ENCODE measurements at places on chromosomes 6 and 20.
A peak's percentile ranks its signal among the peaks of the same experiment; 100 is the strongest.

GRCh38 chr20:46458866-46459750 is 52.7 kb upstream of the ELMO2 start:
- peak overlapping the region; percentile 67 for H3K27ac ChIP-seq
- H3K4me3 ChIP-seq = peak overlapping the region; percentile 78
- H3K36me3 ChIP-seq = peaks cover 24% of the 10 kb centered on the region
- H3K27me3 ChIP-seq = no peaks in the 10 kb centered on the region
- peak; percentile 78 for DNase-seq

DNA sequence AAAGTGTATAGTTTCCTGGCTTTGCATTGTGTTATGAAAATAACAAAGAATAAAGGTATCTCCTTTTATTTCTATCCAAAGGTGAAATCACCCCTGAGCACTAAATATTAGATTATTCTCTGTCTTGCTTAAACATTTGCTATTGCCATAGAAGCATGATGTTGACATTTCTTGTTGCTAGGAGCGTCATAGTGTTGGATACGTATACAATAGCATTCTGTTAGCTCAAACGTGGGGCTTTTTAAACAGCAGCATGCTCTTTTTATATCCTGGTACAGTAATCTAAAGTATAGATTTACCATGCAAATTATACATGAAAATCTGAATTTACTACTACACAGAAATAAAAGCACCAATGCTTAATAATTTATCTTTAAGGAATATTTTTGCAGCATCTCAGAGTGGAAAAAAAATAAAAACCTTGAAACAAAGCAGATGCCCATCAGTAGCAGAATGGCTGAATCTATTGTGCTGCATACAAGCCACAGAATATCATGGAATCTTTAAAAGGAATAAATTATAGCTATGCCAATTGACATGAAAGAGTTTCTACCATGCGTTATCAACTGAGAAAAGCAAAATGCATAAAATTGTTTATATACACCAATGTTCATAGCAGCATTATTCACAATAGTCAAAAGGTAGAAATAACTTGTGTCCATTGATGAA is 9.6 kb upstream of the HSF2 start:
- H3K4me3 ChIP-seq = no peak overlapping the region
- no peak overlapping the region for H3K27ac ChIP-seq
- H3K4me1 ChIP-seq = peaks cover 8% of the 10 kb centered on the region
- DNase-seq = no peak
- H3K36me3 ChIP-seq = no peaks in the 10 kb centered on the region

GRCh38 chr20:10789386-10789785 is 115.6 kb upstream of the JAG1 start:
- H3K4me1 ChIP-seq = no peaks in the 10 kb centered on the region
- peaks cover 2% of the 10 kb centered on the region for H3K36me3 ChIP-seq
- no peak overlapping the region for H3K4me3 ChIP-seq
- no peak for DNase-seq
- no peak overlapping the region for H3K27ac ChIP-seq

DNA sequence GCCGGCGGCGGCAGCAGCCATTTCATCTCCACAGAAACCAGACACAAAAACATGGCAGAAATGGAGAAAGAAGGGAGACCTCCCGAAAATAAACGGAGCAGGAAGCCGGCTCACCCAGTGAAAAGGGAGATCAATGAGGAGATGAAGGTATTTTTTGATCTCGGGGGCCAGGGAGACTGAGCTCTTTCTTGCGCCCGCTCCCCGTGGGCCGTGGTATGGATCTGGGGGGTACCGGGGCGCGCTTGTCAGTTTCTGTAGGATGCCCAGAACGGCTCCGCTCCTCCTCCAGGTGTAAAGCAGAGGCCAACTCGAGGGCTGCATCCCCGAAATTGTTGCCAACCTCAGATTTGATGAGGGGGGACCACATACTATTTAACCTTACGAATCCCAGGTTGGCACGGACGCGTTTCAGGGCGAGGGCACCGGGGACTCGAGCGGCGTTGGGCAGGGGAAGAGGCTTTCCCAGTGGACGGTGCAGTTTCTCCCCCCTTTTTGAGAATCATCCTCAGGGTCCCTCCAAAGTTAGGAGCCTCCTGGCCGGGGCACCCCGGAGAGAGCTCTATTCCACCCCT is 735 bp downstream of the SOBP start:
- H3K27me3 ChIP-seq = peaks cover 58% of the 10 kb centered on the region
- H3K4me3 ChIP-seq = no peak overlapping the region
- H3K4me1 ChIP-seq = peaks cover 31% of the 10 kb centered on the region

GRCh38 chr20:10064611-10065010 is 29.8 kb downstream of the ANKEF1 start:
- no peak overlapping the region for H3K4me3 ChIP-seq
- H3K27me3 ChIP-seq = peaks cover 31% of the 10 kb centered on the region
- H3K27ac ChIP-seq = no peak overlapping the region
- no peaks in the 10 kb centered on the region for H3K36me3 ChIP-seq

DNA sequence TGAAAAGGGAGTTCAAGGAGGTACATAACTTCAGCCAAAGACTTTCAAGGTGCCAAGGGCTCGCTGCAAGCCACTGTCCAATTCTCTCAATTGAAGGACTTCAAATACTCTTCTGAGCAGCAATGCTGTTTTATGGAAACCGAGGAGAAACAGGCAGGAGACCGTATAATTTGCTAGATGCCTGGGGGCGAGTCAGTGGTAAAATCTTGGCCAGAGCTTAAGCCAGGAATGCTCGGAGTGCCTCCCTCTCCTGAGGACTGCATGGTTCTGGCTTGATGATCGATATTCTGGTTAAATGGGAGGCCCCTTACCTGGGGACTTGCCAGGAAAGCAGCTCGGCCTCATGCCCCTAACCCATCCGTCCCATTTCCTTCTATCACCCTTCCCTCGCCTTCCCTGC is 35.8 kb upstream of the NOP56 start:
- no peak overlapping the region for H3K27ac ChIP-seq
- no peak for DNase-seq
- H3K27me3 ChIP-seq = peaks cover 72% of the 10 kb centered on the region

GRCh38 chr6:81075974-81076373 is 676.5 kb downstream of the TENT5A start:
- H3K36me3 ChIP-seq = no peaks in the 10 kb centered on the region
- H3K27me3 ChIP-seq = peaks cover 1% of the 10 kb centered on the region
- H3K4me3 ChIP-seq = no peak overlapping the region
- no peak overlapping the region for H3K27ac ChIP-seq
- DNase-seq = no peak
- H3K4me1 ChIP-seq = peaks cover 3% of the 10 kb centered on the region

DNA sequence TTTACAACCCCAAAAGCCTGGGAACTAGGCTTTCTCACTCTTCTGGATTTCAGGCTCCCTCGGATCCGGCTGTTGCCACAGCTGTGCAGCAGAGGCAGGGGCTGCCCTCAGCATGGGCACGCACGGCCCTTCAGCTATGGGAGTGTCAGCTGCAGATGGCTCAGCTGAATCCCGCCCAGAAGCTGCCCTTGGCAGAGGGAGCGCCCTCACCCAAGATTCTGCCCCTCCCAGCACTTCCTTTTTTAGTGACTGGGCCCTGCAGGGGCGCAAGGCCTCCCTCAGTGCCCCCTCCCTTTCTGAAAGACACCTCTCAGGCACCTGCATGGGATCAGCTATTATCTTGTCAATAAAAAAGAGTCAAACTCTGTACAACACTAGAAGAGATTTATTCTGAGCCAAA is 67.9 kb upstream of the THBS2 start:
- H3K4me1 ChIP-seq = peaks cover 2% of the 10 kb centered on the region
- no peak overlapping the region for H3K4me3 ChIP-seq
- DNase-seq = no peak
- H3K27me3 ChIP-seq = no peaks in the 10 kb centered on the region
- H3K27ac ChIP-seq = no peak overlapping the region

DNA sequence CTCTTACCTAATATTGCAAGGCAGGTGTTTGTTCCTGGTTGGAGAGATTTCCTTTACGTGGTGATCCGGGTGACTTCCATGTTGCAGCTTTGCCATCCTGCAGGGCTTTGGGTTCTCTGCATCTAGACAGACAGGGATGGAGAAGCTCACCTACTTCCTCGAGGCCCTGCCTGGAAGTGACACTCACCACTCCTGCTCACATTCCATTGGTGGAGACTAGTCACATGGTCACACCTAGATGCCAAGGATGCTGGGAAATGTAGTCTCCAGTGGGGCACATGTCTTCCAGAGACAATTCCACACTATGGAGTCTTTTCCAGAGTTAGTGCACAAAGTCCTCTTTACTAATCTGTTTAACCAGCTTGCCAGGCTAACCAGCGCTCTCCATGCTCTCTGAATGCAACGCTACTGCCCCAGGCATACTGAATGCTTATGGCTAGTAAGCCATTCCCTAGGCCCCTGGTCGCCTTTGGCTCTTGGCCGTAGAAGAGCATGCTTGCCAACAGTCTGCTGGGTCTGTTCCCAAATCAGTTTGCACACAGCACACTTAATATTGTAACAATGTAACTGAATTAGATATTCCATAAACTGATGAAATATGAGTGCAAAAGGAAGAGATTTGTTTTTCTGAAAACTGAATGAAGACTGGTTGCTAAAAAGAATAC is 6.7 kb upstream of the KCNK15 start:
- no peak for DNase-seq
- H3K27ac ChIP-seq = no peak overlapping the region
- peaks cover 9% of the 10 kb centered on the region for H3K4me1 ChIP-seq
- H3K4me3 ChIP-seq = no peak overlapping the region

DNA sequence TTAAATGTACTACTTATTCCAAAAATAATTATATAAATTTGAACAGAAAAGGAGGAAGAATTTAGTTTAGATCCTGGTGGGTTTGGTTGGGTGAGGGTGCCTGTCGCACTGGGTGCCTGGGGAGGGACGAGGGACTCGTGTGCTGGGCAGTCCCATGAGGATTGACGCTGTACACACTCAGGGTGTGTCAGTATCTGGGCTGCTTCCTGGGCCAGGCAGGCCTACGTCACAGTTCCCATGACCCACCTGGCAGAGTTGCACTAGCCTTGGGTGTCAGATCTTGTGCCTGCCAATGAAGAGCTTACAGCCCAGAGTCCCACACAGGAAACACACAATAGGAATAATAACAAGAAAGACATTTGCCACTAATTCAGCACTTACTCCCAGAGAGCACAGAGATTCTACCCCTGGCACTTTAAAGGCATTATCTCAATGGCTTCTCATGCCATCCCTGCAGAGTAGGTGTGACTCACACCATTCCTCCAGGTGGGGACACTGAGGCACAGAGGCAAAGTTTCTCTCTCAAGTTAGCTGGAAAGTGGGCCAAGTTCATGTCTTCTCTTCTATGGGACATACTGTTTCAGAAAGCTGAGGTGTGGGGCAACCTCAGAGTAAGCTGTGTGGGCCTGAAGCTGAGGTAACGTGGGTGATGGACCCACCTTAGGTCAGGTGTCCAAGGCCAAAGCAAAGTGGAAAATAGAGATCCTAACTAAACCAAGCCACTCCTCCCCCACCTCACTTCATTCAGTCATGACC is 1.3 kb upstream of the SDCBP2 start:
- no peak overlapping the region for H3K27ac ChIP-seq
- DNase-seq = peak; percentile 21
- no peak overlapping the region for H3K4me3 ChIP-seq
- H3K27me3 ChIP-seq = no peaks in the 10 kb centered on the region
- H3K36me3 ChIP-seq = peaks cover 9% of the 10 kb centered on the region

DNA sequence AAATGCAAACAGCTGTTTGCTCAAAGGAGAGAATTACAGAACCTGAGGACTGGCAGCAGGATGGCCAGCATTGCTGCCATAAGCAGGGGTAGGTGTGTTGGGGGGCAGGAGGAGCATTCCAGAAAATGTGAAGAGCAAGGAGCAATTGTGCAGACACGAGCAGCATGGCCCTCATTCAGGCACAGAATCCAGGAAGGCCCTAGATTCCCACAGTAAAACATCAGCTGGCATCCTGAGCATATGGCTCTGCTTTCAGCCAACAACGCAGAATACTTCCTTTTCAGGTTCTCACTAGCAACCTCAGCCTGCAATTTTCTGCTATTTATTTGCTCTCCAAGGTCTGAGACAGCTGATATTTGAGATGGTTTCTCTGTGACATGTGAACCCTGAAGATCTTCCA is 243.4 kb upstream of the POU3F2 start:
- H3K36me3 ChIP-seq = no peaks in the 10 kb centered on the region
- no peaks in the 10 kb centered on the region for H3K4me1 ChIP-seq
- H3K4me3 ChIP-seq = no peak overlapping the region

GRCh38 chr6:152948150-152948768 is 34.6 kb downstream of the FBXO5 start:
- H3K4me3 ChIP-seq = no peak overlapping the region
- no peak overlapping the region for H3K27ac ChIP-seq
- H3K4me1 ChIP-seq = no peaks in the 10 kb centered on the region
- no peaks in the 10 kb centered on the region for H3K36me3 ChIP-seq
- no peak for DNase-seq
- peaks cover 9% of the 10 kb centered on the region for H3K27me3 ChIP-seq

DNA sequence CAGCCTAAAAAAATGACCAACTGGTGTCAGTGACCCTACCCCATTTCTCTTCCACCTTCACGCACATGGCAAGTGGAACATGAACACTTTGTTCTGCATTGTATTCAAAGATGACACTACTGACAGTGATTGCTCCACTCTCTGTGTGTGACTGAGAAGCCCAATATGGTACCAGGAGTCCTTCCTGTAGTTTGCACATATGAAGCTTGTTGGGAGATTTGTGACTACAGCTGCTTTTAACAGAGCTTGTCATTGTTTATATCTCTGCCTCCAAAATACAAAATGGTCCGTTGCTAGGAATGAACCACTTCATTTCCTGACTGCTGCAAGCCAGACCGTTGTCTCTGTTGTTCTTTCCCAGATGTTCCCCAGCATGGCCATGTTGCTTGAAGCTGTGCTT is 140.3 kb upstream of the TCF21 start:
- H3K4me3 ChIP-seq = no peak overlapping the region
- H3K4me1 ChIP-seq = peaks cover 5% of the 10 kb centered on the region
- H3K27ac ChIP-seq = no peak overlapping the region
- H3K36me3 ChIP-seq = peaks cover 2% of the 10 kb centered on the region
- no peaks in the 10 kb centered on the region for H3K27me3 ChIP-seq

DNA sequence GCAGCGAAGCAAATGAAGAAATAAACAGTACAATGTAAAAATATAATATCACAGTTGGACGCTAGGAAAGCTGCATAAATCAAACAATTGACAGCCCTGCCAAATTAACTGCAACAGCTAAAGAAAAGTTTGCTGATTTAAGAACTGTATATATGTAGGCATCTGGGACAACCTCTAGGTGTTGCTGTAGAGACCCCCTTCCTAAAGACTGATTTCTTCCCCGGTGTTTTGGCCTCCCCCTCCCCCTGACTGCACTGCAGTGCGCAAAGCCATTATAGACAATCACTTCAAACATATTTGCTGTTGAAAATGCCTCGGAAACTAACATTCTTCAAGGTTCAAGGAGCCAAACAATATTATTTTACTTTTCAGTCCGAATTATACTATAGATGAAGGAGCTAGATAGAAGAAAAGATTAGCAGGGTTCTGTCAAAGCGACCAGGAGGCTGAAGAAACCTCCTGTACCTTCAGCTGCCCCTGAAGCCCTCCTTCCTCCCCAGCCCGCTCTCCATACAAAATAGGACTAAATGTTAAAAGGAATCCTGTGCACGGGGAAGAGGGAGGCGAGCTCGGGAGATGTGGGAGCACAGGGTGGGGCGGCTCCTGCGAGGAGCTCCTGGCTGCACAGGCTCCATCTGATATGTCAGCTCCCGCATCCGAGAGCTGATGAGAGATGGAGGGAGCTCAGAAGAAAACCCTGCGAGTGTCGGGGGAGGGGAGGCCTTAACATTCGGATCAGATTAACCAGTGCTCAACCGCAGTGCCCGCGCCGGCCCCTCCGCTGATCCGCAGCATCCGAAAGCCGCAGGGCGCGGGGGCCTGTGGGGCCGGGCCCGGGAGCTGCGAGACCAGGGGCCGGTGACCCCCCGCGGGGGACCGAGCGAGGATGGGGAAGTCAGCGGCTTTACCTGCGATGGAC is 822 bp downstream of the ELOVL4 start:
- H3K27ac ChIP-seq = peak overlapping the region; percentile 74
- H3K27me3 ChIP-seq = peaks cover 14% of the 10 kb centered on the region
- H3K36me3 ChIP-seq = no peaks in the 10 kb centered on the region
